ENCODE measurements at places on chromosomes 7 and 10. TPM values are rescaled to one million over a fixed set of nuclear protein-coding genes. Genes with fewer than 3 reads are reported as not detected.

CPVL gene
- 1.8 TPM for total RNA-seq

LIPA gene
- total RNA-seq = 24.0 TPM

JCAD gene
- 0.58 TPM for total RNA-seq

MINDY3 gene
- total RNA-seq = 16.4 TPM

GPR15LG gene
- total RNA-seq = not detected

ASB15 gene
- total RNA-seq = not detected

SPDYE6 gene
- total RNA-seq = not detected

TFEC gene
- 1.2 TPM for total RNA-seq

TBXAS1 gene
- total RNA-seq = 1.7 TPM

H2BK1 gene
- total RNA-seq = not detected

NOLC1 gene
- 149 TPM for total RNA-seq

GNAT3 gene
- not detected for total RNA-seq

ZNF365 gene
- total RNA-seq = not detected

INMT gene
- not detected for total RNA-seq

CTAGE8 gene
- not detected for total RNA-seq

PHKG1 gene
- 2.5 TPM for total RNA-seq

PBLD gene
- total RNA-seq = 1.4 TPM

SLC18A2 gene
- total RNA-seq = not detected

TAS2R3 gene
- total RNA-seq = 0.75 TPM

FOXI2 gene
- not detected for total RNA-seq

INSYN2A gene
- not detected for total RNA-seq

RBM20 gene
- 0.06 TPM for total RNA-seq

HOXA3 gene
- not detected for total RNA-seq

SPDYE2 gene
- 0.29 TPM for total RNA-seq

OR6V1 gene
- total RNA-seq = not detected

TLL2 gene
- total RNA-seq = not detected

CDC14C gene
- total RNA-seq = not detected

OGDHL gene
- total RNA-seq = 0.09 TPM

TRIM24 gene
- total RNA-seq = 20.2 TPM

SLC18A3 gene
- total RNA-seq = not detected

MSS51 gene
- 2.9 TPM for total RNA-seq

ACTL6B gene
- total RNA-seq = not detected

TMEM184A gene
- total RNA-seq = not detected

CYP3A7 gene
- total RNA-seq = not detected

DGKI gene
- 2.2 TPM for total RNA-seq

SUPV3L1 gene
- 46.9 TPM for total RNA-seq

FAM131B gene
- 2.3 TPM for total RNA-seq
